Vagina (tissue), 2 donors: ENCODE measurements at places on chromosomes 2 and 18. TPM values are rescaled to one million over a fixed set of nuclear protein-coding genes. Genes with fewer than 3 reads are reported as not detected.

- H3K27me3 ChIP-seq: no peaks in the 10 kb centered on the region
- no peak for DNase-seq
- H3K4me3 ChIP-seq: no peak overlapping the region
- no peak overlapping the region for H3K27ac ChIP-seq
- H3K36me3 ChIP-seq: no peaks in the 10 kb centered on the region
Observed at GRCh38 chr18:62399781-62400308, 74.7 kb downstream of the TNFRSF11A start.

ZC3H8 gene
- 15.7 TPM for total RNA-seq

DNA sequence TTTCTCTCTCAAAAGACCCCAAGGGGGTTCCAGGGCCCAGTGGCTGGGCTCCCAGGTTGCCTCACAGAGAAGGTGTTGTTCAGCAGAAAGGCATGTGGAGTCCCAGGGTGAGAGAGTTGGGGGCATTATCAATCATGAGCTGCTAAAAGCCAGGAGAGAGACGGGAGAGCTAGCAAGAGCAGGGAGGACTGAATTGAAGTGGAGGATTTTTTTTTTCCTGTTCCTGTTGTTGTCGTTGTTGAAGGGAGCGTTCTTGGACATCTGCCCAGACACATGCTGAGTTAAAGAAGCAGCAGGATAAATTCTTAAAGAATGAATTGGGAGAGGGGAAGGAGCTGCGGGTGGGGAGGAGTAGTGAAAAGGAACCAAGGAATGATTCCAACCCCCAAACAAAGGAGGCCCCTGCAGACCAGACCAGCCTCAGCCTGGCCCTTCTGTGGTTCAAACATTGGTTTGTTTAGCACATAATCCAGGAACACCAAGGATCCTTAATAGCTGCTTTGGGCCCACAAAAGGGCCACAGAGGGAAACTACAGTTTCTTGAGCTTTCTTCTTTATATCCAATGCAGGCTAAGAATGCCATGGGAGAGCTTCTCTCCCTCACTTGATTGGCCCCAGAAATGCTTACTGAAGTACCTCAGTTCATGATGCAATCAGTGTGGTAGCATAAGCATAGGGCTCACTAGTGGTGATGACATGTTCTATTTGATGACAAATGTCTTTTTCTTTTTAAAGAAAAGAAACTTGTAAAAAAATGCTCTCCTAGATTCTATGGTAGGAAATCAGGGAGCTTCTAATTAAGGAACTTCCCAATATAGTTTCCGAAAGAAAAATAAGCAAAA lies 146.0 kb downstream of the SETBP1 start:
- H3K27ac ChIP-seq: peak overlapping the region; percentile 87
- H3K27me3 ChIP-seq: no peaks in the 10 kb centered on the region
- no peak overlapping the region for H3K4me3 ChIP-seq
- DNase-seq: no peak

DNA sequence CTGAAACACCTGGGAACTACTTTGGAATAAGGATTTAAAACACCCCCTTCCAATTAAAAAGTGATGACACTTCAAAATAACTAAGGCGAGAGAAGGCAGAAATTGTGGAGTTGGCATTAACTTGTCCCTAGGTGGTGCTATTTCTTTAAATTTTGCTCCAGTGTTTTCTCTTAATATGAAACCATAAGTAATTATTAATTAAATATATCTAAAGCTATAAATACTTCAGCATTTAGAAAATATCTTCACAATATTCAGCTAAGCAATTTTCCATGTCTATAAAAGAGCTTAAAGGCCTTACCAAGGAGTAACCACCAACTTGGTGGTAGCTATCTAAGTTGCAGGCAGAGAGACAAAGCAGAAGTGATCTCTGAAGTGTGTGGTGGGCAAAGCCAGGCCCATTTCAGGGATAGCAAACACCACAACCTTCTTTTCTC lies 186.8 kb upstream of the PGAP1 start:
- no peaks in the 10 kb centered on the region for H3K36me3 ChIP-seq
- no peaks in the 10 kb centered on the region for H3K27me3 ChIP-seq
- peaks cover 10% of the 10 kb centered on the region for H3K4me1 ChIP-seq
- H3K27ac ChIP-seq: no peak overlapping the region

- DNase-seq: no peak
- no peaks in the 10 kb centered on the region for H3K36me3 ChIP-seq
- H3K27me3 ChIP-seq: no peaks in the 10 kb centered on the region
- H3K27ac ChIP-seq: no peak overlapping the region
- H3K4me3 ChIP-seq: no peak overlapping the region
- H3K4me1 ChIP-seq: no peaks in the 10 kb centered on the region
Observed at GRCh38 chr2:208370881-208371633, 35.5 kb upstream of the PTH2R start.

DNA sequence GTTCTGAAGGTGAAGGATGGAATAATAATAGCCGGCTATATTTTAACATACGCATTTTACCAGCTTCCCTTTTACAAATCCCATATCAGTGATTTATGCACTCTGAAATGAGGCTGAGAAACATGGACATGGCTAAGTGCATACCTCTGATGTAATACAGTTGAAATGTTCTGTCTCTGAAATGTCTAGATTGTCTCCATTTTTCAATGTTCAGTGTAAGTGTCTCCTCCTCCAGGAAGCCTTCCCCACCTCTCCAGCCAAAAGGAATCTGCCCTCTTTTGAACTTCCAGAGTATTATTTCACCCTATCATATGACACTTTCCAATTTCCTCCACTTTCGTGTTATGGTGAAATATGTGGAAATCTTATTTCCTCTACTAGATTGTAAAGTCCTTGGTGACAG lies 29.5 kb upstream of the ME2 start:
- no peaks in the 10 kb centered on the region for H3K4me1 ChIP-seq
- no peak for DNase-seq
- no peak overlapping the region for H3K4me3 ChIP-seq
- no peaks in the 10 kb centered on the region for H3K27me3 ChIP-seq

DNA sequence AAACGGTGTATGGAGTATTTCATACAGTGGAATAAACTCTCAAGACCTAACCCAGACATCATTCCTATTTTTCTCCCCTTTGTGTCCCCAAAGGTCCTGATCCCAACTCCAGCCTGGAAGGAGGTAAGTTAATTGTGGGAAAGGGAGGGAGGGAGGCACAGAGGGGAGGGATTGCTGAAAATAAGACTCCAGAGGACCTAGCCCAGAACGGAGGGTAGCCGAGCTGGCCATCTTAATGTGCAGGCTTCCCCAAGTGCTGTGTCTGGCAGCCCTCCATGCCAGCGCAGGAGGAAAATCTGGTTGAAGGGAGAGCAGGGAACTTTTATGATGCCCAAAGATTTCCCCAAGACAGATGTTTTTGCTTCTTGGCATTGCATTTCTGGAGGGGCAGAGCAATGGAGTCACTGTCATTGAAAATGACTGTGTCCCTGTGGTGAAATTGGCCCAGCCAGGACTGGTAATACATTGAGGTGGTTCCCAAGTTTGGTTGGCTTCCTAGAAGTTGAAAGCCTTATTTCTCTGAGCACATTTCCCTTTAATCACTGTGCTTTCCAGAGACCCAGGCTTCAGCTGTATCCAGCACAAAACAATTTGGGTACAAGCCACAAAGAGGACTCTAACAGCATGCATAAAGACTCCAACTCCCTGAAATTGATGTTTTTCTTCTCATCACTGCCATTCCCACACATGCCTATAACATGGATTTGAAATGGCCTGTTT lies 202.7 kb downstream of the AGPS start:
- peaks cover 15% of the 10 kb centered on the region for H3K4me1 ChIP-seq
- H3K4me3 ChIP-seq: no peak overlapping the region
- peak; percentile 58 for DNase-seq
- no peaks in the 10 kb centered on the region for H3K27me3 ChIP-seq
- H3K36me3 ChIP-seq: no peaks in the 10 kb centered on the region

- no peak overlapping the region for H3K4me3 ChIP-seq
- H3K4me1 ChIP-seq: peaks cover 23% of the 10 kb centered on the region
Observed at GRCh38 chr2:101560780-101561315, 85.9 kb upstream of the RFX8 start.
